Effector memory CD8-positive, alpha-beta T cell (primary cell): ENCODE measurements at places on chromosomes 4 and X.
A peak's percentile ranks its signal among the peaks of the same experiment; 100 is the strongest.

DNA sequence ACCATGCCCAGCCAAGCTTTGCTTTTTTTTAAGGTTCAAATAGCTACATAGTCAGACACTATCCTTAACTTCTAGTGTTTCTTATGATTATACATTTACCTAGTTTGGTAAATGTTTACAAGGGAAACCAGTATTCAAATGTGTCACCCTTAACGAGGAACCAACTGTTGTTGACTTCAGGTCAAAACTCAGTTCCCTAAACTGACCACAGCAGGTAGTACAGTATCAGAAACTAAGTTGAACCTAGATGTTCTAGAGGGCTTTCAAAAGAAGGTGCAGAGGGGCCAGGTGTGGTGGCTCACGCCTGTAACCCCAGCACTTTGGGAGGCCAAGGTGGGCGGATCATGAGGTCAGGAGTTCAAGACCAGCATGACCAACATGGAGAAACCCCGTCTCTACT, 11.3 kb downstream of the GPC4 start:
- DNase-seq: no peak

GRCh38 chrX:10482708-10483107, 137.7 kb downstream of the MID1 start:
- DNase-seq: no peak

DNA sequence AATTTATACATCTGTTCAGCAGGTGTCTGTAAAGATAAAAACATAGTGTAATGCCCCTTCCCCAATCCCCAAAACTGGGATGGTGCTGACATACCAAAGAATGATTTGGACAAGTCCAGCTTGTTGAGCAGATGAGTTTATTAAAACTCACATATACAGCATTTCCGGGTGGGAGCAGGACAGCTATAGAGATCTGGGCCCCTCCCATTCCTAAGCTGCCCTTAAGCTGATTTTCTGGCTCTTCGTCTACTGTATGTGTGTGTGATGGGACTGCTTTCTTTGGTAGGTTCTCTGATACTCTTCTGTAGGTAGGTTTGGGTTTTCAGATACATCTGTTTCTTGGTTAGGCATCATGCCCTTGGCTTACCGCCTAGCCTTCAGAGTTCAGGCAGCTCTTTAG, 703.7 kb upstream of the PCDH10 start:
- no peak for DNase-seq

- DNase-seq: no peak
Measured at GRCh38 chr4:93748373-93749291, 79.9 kb upstream of the ATOH1 start.

GRCh38 chr4:168711197-168712140, 214.6 kb downstream of the PALLD start:
- DNase-seq: no peak

GRCh38 chrX:24410514-24411189, 50.2 kb downstream of the SUPT20HL1 start:
- DNase-seq: no peak

GRCh38 chr4:72814241-72814640, 245.2 kb upstream of the ADAMTS3 start:
- no peak for DNase-seq

DNA sequence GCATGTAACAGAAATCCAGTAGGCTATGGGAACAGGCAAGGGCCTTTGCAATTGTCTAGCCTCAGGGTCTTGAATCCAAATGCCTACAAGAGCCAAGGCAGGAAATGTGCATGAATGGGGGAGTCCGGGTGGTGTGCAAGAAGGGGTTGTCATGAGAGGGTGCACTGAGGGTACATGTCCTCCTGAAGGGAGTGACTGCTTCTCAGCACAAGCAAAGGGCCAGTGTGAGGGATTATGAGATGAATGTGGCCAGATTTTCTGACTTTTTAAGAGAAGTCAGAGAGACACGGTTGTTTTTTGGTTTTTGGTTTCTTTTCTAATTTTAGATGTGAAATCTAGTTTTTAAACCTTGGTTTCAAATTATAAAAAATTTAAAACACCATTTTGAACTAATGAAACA, 76.5 kb upstream of the LSM6 start:
- no peak for DNase-seq

DNA sequence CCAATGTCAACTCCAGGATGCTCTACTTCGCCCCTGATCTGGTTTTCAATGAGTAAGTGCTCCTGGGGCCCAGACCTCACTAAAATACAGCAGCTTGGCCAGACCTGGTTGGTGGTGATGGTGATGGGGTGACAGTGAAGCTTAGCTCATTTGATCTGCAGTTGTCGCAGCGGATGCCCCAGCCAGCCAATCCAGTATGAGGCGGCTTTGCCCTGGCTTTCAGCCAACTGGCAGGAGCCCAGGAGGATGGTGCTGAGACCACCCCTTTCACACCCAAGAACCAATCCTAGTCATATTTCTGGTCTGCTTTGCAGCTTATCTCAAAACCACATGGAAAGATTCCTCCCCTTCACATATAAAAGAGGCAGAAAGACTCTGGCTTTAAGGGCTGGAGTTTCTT, 173.8 kb downstream of the AR start:
- no peak for DNase-seq

- no peak for DNase-seq
Measured at GRCh38 chr4:105022811-105023667, 123.6 kb upstream of the TET2 start.

- DNase-seq: no peak
Measured at GRCh38 chr4:13285336-13285735, 198.8 kb downstream of the RAB28 start.

GRCh38 chr4:158875026-158875425, 106.2 kb downstream of the FNIP2 start:
- DNase-seq: no peak

DNA sequence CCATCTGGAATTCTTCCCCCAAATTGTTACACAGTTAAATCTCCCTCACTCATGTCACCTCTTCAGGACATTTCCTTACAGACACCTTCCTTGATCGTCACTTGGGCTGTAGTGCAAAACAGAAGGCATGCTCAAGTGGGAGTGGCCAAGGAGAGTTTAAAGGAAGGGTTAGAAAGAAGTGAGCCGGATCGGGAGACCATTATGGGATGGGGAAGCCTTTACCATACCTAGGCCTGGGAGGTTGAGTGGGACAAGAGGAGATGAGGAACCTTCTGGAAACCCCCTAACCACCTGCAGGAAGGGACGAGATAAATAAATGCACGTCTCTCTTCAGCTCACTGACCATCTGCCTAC, 102.7 kb downstream of the UCHL1 start:
- DNase-seq: no peak

DNA sequence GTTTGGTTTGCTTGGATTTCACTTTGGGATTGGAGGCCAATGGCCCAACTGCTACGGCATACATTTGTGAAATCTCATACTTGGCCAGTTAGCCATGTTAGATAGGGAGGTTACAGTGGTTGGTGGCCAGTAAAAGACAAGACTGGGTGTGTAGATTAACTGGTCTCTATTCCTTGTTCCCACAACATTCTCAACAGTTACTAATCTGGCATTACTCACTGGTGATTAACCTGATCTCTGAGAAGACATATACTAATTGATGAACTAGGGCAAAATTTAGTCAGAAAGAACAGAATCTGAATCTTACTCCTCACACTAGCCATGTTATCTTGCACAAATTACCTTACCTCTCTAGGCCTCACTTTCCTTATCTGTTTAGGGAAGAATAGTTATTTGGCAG, 33.4 kb downstream of the GATB start:
- no peak for DNase-seq

- DNase-seq: no peak
Measured at GRCh38 chr4:102778720-102779119, 18.0 kb upstream of the MANBA start.

- no peak for DNase-seq
Measured at GRCh38 chr4:74755486-74755885, 38.8 kb downstream of the BTC start.

DNA sequence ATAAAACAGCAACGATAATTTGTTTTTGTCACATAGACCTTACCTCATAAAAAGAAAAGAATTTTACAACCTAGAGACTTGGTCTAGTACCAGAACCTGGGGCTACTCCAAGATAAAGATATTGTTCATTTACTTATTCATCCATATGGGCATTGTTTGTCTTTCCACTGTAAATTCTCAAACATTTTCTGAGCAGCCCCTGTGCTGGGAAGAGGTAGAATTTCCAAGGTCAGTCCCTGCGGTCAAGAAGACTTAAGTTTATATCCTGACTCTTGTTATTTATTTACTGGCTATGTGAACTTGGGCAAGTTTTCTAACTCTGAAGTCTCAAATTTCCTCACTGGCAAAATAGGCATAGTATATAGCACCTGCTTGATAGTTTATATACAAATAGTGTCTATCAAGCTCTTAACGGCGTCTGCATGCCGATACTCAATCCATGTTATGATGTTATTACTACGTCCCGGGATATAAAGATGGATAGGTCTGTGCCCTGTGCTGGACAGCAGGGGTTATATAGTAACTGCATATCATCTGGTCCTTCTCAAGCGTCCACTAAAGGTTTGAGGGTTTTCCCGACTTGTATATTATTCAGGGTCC, 222.1 kb upstream of the TAPT1 start:
- no peak for DNase-seq

GRCh38 chr4:21885241-21885640, 63.3 kb downstream of the KCNIP4 start:
- no peak for DNase-seq

DNA sequence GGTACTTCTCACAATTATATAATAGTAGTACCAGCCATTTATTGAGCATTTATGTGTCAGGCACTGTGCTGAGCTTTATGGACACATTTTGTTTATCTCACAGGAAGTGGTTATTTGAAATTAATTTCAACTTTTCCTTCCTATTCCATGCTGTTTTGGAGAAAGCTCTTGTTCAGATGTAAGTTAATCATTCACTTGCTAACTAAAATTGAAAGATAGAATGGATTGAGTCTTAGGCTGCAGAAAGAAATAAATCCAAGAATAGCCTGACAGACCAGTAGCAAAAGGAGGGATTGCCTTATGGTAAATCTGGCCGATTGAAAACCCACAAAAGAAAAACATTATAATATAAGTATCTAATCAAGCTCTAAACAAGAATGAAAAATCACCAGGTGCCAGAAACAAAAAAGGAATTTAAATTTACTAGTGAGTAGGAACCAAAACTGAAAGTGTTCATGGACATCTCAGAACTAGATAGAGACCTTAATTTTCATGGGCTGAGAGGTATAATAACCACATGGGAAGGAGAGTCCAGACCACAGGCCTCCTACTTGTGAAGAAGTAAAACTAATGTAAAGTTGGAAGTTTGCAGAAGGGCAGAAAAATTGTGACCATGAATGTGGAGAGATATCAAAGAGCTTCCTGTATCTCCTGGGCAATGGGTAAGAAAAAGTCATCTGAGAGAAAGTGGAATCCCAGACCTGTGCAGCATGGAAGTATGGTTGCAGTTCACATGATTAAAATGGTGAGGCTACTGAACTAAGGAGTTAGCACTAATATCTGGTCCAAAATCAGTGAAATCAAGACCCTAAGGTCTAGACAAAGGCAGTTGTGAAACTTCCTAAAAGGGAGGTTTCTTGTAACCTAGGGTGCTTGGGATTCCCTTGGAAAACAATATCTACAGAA, 38.0 kb downstream of the RADX start:
- no peak for DNase-seq

- no peak for DNase-seq
Measured at GRCh38 chrX:41922431-41923151, 763 bp downstream of the CASK start.

- DNase-seq: no peak
Measured at GRCh38 chr4:108191269-108191914, 22.7 kb upstream of the LEF1 start.

DNA sequence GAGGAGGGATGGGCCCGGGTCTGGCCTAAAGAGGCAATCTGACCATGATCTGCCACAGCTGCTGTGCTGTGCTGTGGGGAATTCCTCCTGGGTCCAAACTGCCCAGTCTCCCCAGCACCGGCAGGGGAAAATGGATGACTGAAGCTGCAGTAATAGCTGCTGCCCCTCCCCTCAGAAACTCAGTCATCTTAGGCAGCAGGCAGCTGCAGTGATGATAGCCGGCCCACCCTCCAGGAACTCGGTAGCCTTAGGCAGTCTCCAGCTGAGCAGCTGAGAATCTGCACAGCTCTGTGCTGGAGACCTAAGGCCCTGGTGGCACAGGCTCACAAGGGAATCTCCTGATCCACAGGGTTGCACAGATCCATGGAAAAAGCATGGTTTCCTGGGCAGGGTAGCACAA, 113.4 kb upstream of the USP38 start:
- DNase-seq: no peak

DNA sequence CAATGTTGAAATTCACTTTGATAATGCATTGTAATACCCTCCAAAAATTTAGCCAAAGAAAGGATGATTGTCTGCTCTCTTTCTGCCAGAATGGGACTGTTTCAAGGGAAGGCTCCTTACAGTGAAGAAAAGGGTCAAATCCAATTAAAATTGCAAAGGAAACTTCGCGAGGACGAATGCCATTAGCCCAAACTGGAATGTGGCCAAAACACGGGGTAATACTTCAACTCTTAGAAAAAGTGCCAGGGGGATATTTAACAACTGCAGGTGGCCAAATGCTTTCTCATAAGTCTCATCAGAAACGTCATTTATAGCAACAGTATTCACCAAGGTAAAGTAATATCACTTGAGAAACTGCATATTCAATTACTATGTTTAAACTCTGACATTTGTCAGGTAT, 29.0 kb downstream of the NKX3-2 start:
- DNase-seq: no peak

- no peak for DNase-seq
Measured at GRCh38 chrX:44844204-44844603, 383 bp downstream of the DUSP21 start.

- no peak for DNase-seq
Measured at GRCh38 chrX:20181598-20182329, 40.1 kb upstream of the EIF1AX start.

DNA sequence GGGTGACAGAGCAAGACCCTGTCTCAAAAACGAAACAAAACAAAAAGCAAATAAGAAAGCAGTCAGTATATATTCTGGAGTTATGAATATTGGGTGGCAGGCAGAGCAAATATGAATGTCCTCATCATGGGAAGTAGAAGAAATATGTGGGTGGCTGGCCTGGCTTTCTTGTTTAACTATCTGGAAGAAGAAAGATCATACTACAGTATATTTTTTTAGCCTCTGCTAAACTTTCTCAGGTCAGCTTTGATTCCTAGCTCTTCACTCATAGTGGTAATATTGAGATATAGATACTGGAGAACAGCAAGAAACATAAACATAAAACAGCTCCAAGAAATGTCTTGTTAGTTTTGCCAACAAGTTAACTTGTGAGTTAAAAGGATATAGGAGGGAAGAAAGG, 192.5 kb downstream of the SOWAHB start:
- no peak for DNase-seq

- no peak for DNase-seq
Measured at GRCh38 chr4:64158648-64159326, 250.5 kb downstream of the TECRL start.

- peak; percentile 27 for DNase-seq
Measured at GRCh38 chrX:11770320-11770719, 12.3 kb downstream of the MSL3 start.
